ENCODE measurements at places on chromosomes 7 and 10.

DNA sequence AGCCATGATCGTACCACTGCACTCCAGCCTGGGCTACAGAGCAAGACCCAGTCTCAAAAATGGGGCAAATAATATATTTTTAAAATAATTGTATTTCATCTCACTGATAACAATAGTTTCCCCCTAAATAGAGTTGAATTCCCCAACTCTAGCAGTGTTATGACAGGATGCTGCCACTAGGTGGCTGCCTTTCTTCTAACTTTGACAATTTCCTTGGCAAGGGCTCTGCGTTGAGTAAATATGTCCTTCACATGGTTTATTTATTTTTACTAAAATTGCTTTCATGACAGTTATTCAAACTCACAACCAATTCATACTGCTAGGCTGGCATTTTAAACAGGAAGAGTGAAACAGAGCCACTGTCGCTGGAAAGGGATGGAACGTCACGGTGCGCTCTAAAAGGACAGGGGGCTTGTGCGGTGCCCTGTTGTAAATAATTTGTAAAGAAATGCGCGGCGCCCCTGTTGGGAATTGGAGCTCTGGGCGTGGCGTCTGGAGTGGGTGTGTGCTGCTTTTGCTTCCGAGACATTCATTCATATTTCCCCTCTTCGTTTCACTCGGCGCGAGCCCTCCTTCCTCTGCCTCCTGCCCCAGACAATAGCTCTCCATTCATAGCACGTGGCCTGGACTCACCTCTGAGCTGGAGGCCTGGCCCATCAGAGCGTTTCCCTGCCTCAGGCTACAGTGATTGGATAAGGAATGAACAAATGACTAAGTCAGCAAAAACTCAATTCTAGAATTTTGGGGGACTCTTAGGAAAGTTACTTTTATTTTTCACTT, 20.5 kb upstream of the PITRM1 start:
- peak; percentile 8 for DNase-seq

GRCh38 chr7:122433765-122434164, 129.2 kb upstream of the FEZF1 start:
- no peak for DNase-seq

DNA sequence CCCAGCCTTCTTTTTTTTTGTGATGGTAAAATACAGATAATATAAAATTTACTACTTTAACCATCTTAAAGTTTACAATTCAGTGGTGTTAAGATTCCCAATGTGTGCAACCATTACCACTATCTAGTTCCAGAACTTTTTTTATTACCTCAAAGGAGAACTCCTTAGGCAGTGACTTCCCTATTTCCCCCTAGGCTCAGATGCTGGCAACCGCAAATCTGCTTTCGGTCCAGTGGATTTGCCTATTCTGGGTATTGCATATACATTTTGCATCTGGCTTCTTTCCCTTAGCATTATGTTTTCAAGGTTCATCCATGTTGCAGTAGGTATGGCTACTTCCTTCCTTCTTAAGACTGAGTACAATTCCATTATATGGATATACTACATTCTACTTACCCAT, 56.5 kb downstream of the AFAP1L2 start:
- DNase-seq = no peak

DNA sequence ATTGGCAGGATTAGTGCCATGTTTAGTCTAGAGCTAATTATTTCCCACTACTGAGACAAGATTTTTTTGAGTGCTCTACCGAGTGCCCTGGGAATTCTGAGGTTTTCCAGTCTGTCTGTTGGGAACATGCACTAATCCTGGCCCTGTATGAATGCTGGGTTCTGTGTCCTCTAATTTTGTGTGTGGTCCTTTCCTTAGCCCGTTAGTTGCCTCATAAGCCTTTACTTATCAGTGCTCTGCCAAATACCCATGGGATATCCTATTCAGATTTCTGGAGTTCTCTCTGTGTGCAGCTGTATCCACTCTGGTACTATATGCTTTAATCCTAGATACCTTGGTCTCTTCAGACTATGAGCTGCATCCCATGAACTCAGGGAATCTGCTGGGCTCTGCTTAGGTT, 13.1 kb downstream of the CSGALNACT2 start:
- DNase-seq = no peak

DNA sequence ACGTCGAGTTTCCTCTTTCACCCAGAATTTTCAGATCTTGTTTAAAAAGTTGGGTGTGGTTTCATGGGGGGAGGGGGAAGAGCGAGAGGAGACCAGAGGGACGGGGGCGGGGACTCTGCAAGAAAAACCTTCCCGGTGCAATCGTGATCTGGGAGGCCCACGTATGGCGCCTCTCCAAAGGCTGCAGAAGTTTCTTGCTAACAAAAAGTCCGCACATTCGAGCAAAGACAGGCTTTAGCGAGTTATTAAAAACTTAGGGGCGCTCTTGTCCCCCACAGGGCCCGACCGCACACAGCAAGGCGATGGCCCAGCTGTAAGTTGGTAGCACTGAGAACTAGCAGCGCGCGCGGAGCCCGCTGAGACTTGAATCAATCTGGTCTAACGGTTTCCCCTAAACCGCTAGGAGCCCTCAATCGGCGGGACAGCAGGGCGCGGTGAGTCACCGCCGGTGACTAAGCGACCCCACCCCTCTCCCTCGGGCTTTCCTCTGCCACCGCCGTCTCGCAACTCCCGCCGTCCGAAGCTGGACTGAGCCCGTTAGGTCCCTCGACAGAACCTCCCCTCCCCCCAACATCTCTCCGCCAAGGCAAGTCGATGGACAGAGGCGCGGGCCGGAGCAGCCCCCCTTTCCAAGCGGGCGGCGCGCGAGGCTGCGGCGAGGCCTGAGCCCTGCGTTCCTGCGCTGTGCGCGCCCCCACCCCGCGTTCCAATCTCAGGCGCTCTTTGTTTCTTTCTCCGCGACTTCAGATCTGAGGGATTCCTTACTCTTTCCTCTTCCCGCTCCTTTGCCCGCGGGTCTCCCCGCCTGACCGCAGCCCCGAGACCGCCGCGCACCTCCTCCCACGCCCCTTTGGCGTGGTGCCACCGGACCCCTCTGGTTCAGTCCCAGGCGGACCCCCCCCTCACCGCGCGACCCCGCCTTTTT, at the start of gene VIM:
Gene VIM, plus strand, starts transcription at position 151 of the 925 bp plus-strand sequence. CDS start 1,182 bp downstream, outside the sequence.
- peak; percentile 43 for DNase-seq

DNA sequence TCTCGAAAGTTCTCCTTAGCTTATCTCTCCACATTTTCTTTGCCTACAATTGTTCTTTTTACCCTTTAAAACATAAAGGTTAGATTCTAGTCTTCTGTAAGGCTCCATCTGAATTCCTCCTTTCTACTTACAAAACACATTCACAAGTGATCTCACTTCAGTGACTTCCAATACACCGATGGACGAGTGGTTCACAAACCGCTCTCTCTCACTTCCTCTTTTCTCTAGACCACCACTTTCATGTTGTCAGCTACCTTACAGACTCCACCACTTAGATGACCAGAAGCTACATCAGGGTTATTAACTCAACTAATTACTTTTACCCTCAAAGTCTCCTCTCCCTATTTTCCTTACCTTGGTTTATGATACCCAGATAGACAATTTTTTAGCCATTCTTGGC, 11.8 kb downstream of the MET start:
- no peak for DNase-seq

- no peak for DNase-seq
Observed at GRCh38 chr7:2701424-2701823, 13.4 kb downstream of the AMZ1 start.

DNA sequence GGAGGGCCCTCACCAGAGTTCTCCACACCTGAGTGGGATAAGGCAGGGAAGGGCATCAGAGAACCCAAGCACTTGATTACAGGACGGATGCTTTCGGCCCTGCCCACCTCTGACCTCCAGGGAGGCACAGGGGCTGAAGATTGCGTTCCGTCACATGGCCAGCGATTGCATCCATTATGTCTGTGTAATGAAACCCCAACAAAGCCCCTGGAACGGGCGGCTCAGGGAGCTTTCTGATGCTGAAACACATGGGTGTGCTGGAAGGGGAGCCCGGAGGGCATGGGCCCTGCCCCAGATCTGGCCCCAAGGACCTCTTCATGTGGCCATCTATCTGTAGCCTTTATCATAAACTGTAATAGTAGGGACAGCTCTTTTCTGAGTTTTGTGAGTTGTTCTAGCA, 117.2 kb downstream of the PTPN20 start:
- DNase-seq = no peak

DNA sequence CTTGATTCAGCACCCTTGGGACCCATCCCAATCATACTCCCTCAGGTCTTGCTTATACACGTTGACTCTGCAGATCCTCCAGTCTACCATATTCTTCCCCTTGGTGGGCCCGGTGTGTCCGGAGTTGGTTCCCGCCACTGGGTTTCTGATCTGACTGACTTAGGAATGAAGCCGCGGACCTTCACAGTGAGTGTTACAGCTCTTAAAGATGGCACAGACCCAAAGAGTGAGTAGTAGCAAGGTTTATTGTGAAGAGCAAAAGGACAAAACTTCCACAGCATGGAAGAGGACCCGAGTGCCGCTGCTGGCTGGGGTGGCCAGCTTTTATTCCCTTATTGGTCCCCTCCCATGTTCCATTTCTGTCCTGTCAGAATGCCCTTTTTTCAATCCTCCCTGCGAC, 5.9 kb upstream of the GDF10 start:
- no peak for DNase-seq

GRCh38 chr7:102992938-102993717, 80.3 kb downstream of the LRRC17 start:
- no peak for DNase-seq

DNA sequence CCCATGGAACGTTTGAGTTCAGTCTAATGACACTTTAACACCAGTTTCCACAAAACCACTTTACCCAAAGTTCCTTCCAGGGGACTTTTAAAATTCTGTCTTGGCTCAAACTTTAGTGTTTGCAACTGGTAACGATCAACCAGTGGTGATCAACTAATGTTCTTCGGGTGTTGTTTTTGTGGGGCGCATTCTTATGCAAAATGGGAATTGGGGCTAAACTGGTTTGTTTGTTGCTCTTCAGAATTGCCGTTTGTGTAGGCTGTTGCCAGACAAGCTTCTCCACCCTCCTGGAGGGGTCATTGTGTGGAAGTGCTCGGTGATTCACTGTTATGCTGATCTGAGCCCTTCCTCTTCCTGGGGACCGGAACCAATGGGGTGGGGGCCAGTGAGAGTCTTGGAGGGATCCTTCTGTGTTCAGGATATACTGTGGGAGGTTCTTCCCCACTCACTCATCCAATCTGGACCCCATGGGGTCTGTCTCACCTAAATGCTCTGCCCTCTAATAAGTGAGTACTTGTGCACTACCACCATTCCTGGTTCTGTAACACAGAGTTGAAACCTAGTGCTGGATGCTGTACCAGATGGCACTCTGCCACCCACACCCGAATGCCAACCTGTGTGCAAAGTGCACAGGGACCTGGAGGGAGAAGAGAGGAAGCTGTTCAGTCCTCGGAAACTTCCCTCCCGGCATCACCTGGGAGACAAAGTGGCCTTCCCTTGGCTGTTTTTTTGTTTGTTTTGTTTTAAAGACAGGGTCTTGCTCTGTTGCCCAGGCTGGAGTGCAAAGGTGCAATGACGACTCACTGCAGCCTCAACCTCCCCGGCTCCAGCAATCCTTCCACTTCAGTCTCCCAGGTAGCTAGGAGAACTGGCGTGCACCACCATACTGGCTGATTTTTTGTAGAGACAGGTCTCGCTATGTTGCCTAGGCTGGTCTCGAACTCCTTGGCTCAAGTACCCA, 2.1 kb downstream of the NFE2L3 start:
- DNase-seq = no peak

DNA sequence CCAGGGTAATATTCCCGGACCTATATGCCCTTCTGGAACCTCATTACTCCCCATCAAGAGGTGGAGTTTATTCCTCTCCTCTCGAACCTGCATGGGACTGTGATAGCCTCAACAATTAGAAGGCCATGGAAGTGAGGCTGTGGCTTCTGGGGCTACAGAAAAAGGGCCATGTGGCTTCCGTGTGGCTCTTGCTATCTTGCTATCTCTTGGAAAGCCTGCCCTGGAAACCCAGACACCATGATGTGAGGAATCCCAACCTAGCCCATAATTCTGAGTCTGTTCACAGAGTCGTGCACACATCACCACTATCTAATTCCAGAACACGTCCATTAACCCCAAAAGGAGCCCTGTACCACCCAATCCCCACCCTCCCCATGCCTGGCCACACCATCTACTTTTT, 20.8 kb upstream of the SH3PXD2A start:
- no peak for DNase-seq

GRCh38 chr7:31022726-31023125, 29.4 kb upstream of the ADCYAP1R1 start:
- DNase-seq = no peak

DNA sequence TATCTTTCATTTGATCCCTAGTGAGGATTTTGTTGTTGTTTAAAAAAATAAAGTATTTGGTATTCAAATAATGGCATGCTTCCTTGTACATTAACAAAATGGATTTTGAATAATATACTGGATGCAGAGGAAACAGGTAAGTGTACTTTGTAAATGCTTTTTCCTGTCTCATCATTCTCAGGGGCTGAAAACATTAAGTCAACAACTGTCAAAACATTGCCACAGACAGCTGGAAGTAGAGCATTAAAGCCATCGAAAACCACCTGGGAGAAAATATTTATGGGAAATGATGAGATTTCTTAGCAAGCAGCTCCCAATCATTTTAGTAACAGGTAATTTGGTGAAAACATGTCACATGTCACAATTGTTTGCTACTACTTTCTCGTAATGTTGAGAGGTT, 10.7 kb downstream of the TAS2R39 start:
- DNase-seq = no peak

GRCh38 chr10:12707461-12708185, 293.9 kb downstream of the CCDC3 start:
- DNase-seq = no peak

DNA sequence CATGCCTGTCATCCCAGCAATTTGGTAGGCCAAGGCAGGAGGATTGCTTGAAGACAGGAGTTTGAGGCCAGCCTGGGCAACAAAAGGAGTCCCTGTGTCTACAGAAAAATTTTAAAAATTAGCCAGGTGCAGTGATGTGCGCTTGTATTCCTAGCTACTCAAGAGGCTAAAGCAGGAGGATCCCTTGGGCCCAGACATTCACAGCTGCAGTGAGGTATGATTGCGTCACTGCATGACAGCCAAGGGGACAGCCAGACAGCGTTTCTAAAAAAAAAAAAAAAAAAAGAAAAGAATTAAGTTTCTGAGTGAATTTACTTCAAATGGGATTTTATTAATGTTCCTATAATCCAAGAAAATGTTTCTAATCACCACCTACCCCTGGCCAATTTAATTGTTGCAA, 87.4 kb upstream of the RNF148 start:
- no peak for DNase-seq

GRCh38 chr10:102185811-102186527, 33.8 kb downstream of the NOLC1 start:
- no peak for DNase-seq

All from activated naive CD4-positive, alpha-beta T cell (primary cell).